ENCODE measurements at places on chromosomes 3 and 15.

- DNase-seq, result no peak
These were observed 10.0 kb upstream of the ST8SIA2 start for GRCh38 chr15:92383519-92384324.

- DNase-seq, result no peak
These were observed 80.2 kb downstream of the MECOM start for GRCh38 chr3:169583269-169583668.

DNA sequence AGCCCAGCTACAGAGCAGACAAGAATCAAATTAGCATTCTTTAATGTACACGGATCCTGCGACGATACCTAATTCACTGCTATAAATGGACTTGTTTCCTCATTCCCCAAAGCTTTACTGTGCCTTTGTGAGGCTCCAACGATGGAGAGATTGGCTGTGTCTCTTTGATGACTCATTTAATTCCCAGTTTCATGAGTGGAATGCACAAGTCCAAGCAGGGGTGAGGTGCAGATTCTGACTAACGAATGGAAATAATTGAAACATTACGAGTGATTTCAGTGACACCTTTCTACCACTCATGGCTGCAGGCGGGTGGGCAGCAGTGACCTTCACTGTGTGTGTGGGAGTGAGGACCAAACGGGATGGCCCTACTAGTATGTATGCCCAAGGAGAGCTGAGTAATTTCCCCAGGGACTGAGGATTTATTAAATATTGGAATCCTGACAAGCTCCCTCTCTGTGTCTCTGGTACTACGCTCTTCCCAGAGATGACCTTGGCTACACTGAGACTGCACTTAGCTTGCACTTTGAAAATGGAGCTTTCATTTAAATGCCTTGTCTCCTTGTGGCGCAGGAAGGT, 156.7 kb downstream of the CACNA2D3 start:
- DNase-seq, result no peak

DNA sequence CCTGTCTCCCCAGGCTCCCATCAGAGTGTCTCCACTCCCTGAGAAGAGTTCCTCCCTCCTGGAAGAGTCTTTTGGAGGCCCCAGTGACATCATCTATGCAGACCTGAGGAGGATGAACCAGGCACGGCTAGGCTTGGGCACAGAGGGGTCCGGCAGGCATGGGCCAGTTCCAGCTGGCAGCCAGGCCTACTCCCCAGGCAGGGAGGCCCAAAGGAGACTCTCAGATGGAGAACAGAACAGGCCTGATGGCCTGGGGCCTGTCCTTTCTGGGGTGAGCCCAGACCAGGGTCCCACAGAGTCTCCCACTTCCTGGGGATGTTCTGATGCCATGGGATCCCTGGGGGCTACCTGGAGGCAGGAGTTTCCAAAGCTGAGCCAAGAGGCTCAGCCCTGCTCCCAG, 8.5 kb downstream of the SH2D7 start:
- DNase-seq, result no peak

GRCh38 chr3:17028363-17028762, 143.6 kb downstream of the PLCL2 start:
- DNase-seq, result no peak

DNA sequence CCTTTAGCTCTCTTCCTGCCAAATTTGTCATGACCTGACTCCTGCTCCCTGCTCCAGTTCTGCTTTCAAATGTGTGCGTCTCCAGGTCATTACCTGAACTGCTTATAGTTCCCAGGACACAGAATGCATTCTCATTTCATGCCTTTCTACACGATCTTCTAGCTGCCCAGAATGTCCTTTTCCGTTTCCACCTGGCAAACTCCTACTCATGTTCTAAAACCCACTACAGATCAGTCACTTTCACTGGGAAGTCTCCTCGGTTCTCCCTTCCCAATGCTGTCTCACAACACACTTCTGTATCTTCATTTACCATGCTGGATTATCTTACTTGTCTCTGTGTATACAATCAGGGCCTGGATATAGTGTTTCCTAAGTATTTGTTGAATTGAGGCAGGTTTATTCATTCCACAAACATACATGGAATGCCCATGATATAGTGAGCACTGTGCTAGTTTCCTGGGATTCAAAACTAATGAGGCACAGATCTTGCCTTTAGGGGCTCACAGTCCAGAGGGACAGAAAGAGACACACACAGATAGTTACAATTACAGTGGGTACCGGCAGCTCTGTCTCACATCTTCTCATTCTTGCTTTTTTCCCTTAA, 1.6 kb upstream of the NOX5 start:
- DNase-seq, result no peak

DNA sequence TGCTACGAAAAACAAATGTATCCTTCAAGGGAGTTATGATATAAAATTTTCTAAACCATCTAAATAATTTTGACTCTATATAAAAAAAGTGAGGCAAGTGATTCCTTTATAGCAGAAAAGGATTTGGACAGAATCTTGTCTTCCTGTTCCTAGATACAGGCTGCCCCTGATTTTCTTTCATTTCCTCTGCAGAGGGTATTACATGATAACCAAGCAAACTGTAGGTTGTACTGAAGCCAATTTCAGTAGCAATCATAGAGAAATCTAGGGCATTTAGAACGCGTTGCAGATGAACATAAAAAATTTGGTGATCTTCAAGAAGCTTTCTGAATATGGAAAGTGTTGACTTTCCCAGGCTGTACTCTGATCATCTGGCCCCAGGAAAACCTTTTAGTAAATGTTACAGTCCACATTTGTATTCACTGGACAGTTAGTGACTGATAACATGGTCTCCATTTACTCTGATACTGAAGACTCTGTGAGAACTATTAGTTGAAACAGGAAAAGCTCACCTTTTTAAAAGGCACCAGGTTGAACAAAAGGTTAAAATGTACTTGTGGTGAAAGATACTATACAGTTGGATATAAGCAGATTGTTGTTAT, 9.1 kb upstream of the UTS2B start:
- no peak for DNase-seq

- DNase-seq, result no peak
These were observed 64.9 kb downstream of the CDIN1 start for GRCh38 chr15:36644191-36644896.

GRCh38 chr3:75692061-75692460, 27.9 kb downstream of the FRG2C start:
- DNase-seq, result no peak

GRCh38 chr3:49519916-49520385, 34.3 kb upstream of the BSN start:
- DNase-seq, result peak; percentile 28

DNA sequence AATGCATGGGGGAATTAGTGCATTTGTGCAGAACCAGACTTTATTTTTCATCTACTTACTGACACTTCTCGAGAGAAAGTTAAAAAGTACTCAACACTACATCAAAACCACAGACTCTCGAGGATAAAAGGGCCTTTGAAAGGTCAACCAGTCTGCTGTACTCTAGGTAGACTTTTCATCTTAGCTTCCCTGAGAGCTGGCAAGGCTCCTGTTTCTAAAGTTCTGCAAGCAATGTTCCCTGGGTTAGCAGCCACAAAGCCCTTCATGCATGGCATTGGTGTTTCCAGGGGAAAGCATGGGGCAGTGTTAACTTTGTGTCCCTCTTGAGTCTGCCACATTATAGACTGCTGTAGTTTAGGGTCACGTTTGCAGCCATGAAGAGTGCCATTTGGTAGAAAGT, 106.4 kb upstream of the PFN2 start:
- DNase-seq, result no peak

GRCh38 chr3:164458986-164459385, 619.3 kb downstream of the SI start:
- no peak for DNase-seq

DNA sequence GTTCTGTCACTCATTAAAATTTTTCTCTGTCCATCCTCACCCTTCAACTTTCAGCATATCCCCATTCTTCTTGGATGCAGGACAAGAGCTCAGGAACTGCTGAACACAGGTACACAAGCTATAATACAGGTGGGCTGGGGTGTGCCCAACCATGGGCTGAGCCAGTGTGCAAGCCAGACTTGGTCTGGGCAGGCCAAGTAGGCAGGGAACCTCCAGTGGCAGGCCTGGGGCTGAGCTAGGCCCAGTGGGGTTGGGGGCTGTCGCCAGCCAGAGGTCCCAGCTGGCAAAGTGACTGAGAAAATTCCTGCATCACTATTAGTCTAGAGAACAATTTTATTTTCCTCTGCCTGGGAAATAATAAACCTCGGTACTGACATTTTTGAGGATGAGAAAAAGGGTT, 202.9 kb downstream of the LRRC3B start:
- DNase-seq, result no peak

- no peak for DNase-seq
These were observed 17.4 kb downstream of the DET1 start for GRCh38 chr15:88529021-88529630.

DNA sequence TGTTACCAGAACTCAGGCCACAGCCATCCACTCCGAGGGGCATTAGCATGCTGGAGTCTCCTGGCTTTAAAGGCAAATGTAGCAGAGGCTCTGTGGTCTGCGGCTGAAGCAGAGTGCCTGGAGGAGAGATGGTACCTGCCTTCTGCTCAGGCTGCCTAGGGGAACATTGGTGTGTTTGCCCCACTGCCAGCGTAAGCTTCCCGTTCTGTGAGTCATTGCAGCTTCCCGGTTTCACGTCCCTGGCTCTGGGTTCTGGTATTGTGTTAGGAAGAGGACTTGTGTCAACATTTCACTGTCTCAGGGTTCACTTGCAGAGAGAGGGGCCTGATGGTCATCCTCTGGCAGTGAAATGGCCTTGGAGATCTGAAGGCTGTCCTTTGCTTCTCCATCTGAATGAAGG, 1.8 kb downstream of the GASK1A start:
- no peak for DNase-seq

DNA sequence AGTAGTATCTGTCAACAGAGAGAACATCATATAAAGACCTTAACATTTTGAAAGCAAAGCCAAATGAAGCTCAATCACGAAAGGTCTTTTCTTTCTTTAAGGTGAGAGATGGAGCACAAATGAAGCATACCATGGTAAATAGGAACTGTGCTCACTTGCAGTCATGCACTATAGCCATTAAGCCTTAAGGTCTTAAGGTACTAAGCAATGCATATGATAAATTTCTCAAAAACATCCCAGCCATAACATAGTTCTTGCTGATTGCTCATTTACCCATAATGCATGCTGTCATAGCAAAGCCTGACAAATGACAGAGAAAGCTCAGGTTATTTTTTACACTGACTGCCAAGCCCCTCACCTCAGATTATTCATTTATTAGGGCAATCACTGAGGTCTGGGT, 214.5 kb downstream of the MECOM start:
- no peak for DNase-seq

- DNase-seq, result no peak
These were observed 52.9 kb downstream of the USF3 start for GRCh38 chr3:113643583-113643982.

- DNase-seq, result no peak
These were observed 56.9 kb upstream of the C3orf49 start for GRCh38 chr3:63762180-63762579.

- DNase-seq, result no peak
These were observed 293.3 kb upstream of the RGMA start for GRCh38 chr15:93382200-93382820.

- DNase-seq, result no peak
These were observed 245.5 kb upstream of the MDFIC2 start for GRCh38 chr3:70557976-70558375.

- DNase-seq, result peak; percentile 66
These were observed 7.0 kb upstream of the BMF start for GRCh38 chr15:40115670-40116093.

DNA sequence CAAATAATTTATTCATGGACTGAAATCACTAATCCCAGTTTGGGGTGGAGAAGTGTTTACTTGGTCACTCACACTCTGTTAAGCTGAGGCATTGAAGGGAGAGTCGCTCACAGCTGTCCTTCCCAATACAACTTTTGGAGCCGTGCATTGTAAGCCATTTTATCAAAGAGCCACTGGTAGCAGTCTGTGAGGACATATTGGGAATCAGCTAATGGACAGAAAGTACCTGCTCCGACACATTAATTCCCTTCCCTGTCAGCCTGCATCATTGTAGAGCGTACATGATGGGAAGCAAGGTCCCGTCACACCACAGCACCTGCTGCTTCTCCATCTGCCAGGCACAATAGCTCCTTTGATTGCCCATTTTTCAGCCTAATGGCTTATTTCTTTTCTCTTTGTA, 643.2 kb downstream of the SQOR start:
- no peak for DNase-seq
